ENCODE measurements at places on chromosomes 16 and 17.
A peak's percentile ranks its signal among the peaks of the same experiment; 100 is the strongest.

DNA sequence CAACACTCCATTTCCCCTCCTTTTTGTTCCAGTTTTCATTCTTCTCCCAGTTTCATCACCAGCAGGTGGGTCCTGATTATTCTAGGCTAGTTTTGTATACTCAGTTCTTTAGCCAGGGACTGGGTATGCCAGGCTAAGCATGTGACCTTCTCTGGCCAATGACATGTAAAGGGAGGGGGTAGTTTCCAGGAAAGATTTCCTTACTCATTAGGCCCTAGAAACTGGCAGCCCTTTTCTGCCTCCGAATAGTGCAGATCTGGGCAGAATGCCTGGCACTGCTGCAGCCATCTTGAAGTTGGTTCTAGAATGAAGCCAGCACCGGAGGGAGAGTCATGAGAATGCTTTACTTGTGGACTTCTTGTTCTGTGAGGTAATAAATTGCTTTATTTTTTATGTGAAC is 126.9 kb upstream of the AXIN2 start:
- H3K36me3 ChIP-seq: no peaks in the 10 kb centered on the region
- H3K27me3 ChIP-seq: no peaks in the 10 kb centered on the region
- no peak overlapping the region for H3K4me3 ChIP-seq
- H3K4me1 ChIP-seq: peaks cover 3% of the 10 kb centered on the region
- H3K27ac ChIP-seq: no peak overlapping the region
- DNase-seq: no peak

DNA sequence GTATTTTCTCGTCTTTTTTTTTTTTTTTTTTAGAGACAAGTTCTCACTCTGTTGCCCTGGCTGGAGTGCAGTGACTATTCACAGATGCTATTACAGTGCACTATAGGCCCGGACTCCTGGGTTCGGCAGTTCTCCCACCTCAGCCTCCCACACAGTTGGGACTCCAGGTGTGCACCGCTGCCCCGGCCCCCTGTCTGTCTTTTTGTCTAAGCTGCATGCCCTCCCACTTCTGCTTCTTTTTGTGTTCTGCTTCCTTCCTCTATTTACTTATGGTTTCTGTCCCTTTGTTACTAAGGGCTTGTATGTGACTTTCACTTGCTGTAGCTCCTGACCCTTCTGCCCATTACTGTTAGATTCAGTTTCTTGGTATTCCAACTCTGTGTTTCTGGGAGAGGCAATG is 20.5 kb downstream of the SLC7A6 start:
- H3K4me1 ChIP-seq: peaks cover 8% of the 10 kb centered on the region
- no peak overlapping the region for H3K4me3 ChIP-seq
- no peaks in the 10 kb centered on the region for H3K27me3 ChIP-seq
- no peak overlapping the region for H3K27ac ChIP-seq
- peaks cover 46% of the 10 kb centered on the region for H3K36me3 ChIP-seq

GRCh38 chr16:22240023-22240710 is 34.1 kb downstream of the EEF2K start:
- H3K27me3 ChIP-seq: no peaks in the 10 kb centered on the region
- no peaks in the 10 kb centered on the region for H3K4me1 ChIP-seq
- no peak overlapping the region for H3K4me3 ChIP-seq
- no peak for DNase-seq
- no peak overlapping the region for H3K27ac ChIP-seq

- H3K27me3 ChIP-seq: no peaks in the 10 kb centered on the region
- H3K36me3 ChIP-seq: peaks cover 21% of the 10 kb centered on the region
- H3K4me3 ChIP-seq: no peak overlapping the region
- peaks cover 7% of the 10 kb centered on the region for H3K4me1 ChIP-seq
Observed at GRCh38 chr17:63679214-63679613, 20.7 kb downstream of the LIMD2 start.

DNA sequence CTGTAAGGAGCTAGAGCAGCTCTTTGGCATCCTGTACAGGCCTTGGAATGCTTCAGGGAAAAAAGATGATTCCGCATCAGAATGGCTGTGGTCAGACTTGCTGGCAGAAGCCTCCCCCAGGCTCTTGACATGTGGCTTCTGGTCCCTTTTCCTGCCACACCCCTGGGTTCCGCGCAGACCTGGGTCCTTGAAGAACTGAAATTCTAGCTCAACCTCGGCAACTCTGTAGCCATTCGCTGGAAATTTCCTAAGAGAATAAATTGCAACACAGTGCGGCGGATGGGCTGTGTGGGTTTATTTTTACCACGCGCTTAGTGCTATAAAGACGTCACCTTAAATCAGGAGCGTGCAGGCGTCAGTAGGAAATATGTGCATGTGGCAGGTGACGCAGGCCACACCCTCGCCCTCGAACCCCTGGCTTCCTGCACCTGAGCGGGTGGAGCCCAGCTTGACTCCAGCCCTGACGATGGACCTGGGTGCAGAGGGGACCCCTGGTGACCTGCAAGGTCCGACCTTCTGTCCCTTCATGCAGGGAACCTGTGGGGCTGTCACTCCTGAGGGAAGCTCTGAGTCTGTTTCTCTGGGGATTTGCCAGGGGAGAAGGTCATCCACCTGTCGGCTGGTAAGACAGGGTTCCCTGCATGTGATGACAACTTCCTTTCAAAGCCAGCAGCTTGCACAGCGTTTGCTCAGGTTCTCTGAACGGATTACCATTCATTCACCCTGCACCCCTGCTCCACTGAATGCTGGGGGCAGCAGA is 46.3 kb downstream of the METRNL start:
- H3K27ac ChIP-seq: no peak overlapping the region
- H3K36me3 ChIP-seq: no peaks in the 10 kb centered on the region
- peaks cover 3% of the 10 kb centered on the region for H3K4me1 ChIP-seq
- no peak overlapping the region for H3K4me3 ChIP-seq
- peaks cover 8% of the 10 kb centered on the region for H3K27me3 ChIP-seq
- no peak for DNase-seq

DNA sequence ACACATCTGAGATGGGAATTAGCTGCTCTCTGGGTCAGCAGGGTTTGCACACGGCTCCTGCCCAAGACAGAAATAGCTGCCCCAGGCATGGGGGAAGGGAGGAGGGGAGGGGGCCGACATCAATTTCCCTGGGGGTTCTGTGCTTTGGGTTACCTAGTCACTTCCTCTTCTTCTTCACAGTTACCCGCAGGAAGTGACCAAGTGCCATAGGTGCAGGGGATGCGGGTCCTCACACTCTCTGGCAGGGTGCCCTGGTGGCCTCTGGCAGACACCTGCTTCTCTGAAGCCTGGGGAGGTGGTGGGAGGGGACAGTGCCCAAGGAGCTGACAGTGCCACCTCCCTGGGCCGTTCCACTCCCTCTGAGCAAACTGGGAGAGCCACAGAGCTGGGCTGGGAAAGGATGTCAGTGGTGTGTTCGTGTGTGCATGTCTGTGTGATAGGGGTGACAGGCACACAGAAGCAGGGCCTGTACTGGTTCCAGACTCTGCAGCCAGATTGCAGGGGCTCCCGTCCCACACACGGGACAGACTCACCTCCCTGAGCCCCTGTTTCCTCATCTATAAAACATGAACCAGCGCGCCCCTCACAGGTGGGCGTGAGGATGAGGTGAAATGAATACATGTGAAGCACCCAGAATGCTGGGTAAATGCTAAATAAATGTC is 18.2 kb downstream of the SCN4A start:
- no peak overlapping the region for H3K27ac ChIP-seq
- no peak for DNase-seq
- no peaks in the 10 kb centered on the region for H3K4me1 ChIP-seq
- H3K36me3 ChIP-seq: no peaks in the 10 kb centered on the region
- H3K27me3 ChIP-seq: peaks cover 48% of the 10 kb centered on the region
- no peak overlapping the region for H3K4me3 ChIP-seq

GRCh38 chr16:50368410-50369132 is at the start of gene BRD7:
Gene BRD7 (minus strand): TSS chr16:50368988. CDS start chr16:50368774, 214 bp downstream.
- peaks cover 8% of the 10 kb centered on the region for H3K4me1 ChIP-seq
- H3K27ac ChIP-seq: no peak within 1 kb of the TSS
- H3K4me3 ChIP-seq: peak within 1 kb of the TSS; percentile 85
- H3K27me3 ChIP-seq: peaks cover 2% of the 10 kb centered on the region

GRCh38 chr16:83863682-83864081 is 35.2 kb upstream of the MLYCD start:
- no peak overlapping the region for H3K4me3 ChIP-seq
- no peaks in the 10 kb centered on the region for H3K36me3 ChIP-seq
- H3K4me1 ChIP-seq: no peaks in the 10 kb centered on the region
- peaks cover 5% of the 10 kb centered on the region for H3K27me3 ChIP-seq
- no peak for DNase-seq

DNA sequence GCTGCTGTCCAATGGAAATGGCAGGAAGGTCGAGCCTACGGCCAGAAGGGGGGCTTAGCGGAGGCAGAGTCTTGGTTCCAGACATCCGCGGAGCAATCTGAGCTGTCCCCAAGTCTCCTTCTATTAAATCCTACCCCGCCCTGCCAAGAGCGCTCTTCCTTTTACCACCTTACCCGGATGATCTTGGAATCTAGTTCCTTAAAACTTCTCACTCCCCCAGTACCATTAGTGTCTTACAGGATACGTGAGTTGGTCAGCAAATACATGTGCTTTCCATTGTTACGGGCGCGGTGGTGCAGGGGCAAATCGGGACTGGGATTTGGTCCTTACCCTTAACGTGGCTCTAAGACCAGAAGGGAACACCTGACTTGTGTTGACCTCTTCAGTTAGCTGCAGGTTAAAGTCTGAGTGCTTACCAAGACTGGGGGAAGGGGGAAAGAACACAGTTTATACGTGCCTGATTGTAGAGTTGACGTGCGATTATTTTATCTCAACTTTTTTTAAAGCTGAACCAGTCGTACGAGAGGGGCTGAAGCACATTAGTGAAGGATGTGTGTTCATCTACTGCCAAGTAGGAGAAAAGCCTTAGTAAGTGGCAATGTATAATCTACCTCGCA is 495 bp downstream of the TXNDC17 start:
- H3K27me3 ChIP-seq: no peaks in the 10 kb centered on the region
- H3K4me1 ChIP-seq: peaks cover 27% of the 10 kb centered on the region
- H3K27ac ChIP-seq: peak overlapping the region; percentile 93
- peaks cover 18% of the 10 kb centered on the region for H3K36me3 ChIP-seq
- H3K4me3 ChIP-seq: peak overlapping the region; percentile 100
- DNase-seq: no peak

GRCh38 chr16:25009822-25010221 is 5.3 kb downstream of the ARHGAP17 start:
- DNase-seq: peak; percentile 62
- no peaks in the 10 kb centered on the region for H3K27me3 ChIP-seq
- no peak overlapping the region for H3K27ac ChIP-seq

- peaks cover 21% of the 10 kb centered on the region for H3K36me3 ChIP-seq
- H3K4me1 ChIP-seq: peaks cover 7% of the 10 kb centered on the region
- no peak overlapping the region for H3K4me3 ChIP-seq
- H3K27ac ChIP-seq: no peak overlapping the region
- no peak for DNase-seq
- no peaks in the 10 kb centered on the region for H3K27me3 ChIP-seq
Observed at GRCh38 chr16:66886914-66887313, 6.6 kb downstream of the PDP2 start.

DNA sequence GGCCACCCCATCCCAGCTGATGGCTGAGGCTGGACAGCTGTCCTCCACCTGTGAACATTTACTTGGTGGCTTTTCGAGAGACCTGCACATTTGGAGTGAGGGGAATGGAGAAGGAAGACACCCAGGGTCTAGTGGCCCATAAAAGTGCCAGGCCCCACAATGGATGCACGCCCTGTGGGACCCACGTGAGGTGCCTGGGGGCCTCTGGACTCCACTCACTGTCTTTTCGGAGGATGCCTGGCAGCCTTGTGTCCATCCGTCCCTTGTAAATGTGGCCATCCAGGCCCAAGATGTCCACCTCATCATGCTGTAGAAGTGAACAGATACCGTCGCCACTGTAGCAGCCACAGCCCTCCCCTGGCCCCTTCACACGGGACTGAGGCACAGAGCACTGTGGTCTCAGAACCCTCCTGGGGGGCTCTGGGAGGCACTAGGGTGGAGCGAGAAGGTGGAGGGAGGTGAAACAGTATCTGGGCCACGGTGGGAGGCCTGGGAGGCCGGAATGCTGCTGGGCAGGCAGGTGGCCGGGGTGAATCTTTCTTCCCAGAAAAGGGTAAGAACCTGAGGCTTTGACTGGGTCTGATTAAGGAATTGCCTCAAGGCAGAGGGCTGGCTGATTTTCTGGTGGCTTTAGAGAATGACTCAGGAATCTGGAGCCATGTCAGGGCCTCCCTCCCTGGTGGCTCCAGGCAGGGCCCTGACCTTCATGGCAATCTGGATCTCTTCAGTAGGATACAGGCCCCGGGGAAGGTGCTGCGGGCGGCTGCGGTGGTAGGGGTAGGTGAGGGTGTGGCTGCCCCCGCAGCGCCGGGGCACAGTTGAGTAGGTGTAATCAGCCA is 11.5 kb downstream of the UBALD2 start:
- H3K27me3 ChIP-seq: no peaks in the 10 kb centered on the region
- H3K4me1 ChIP-seq: peaks cover 41% of the 10 kb centered on the region
- no peak overlapping the region for H3K27ac ChIP-seq
- H3K4me3 ChIP-seq: no peak overlapping the region

GRCh38 chr16:27215660-27216059 is 12.3 kb downstream of the KDM8 start:
- H3K4me3 ChIP-seq: no peak overlapping the region
- peaks cover 61% of the 10 kb centered on the region for H3K36me3 ChIP-seq
- DNase-seq: no peak
- no peaks in the 10 kb centered on the region for H3K4me1 ChIP-seq
- H3K27me3 ChIP-seq: no peaks in the 10 kb centered on the region

- peak overlapping the region; percentile 16 for H3K4me3 ChIP-seq
- H3K27me3 ChIP-seq: peaks cover 76% of the 10 kb centered on the region
- no peaks in the 10 kb centered on the region for H3K36me3 ChIP-seq
- H3K27ac ChIP-seq: no peak overlapping the region
- peak; percentile 43 for DNase-seq
- peaks cover 30% of the 10 kb centered on the region for H3K4me1 ChIP-seq
Observed at GRCh38 chr17:2023692-2024571, 1.2 kb downstream of the RTN4RL1 start.

DNA sequence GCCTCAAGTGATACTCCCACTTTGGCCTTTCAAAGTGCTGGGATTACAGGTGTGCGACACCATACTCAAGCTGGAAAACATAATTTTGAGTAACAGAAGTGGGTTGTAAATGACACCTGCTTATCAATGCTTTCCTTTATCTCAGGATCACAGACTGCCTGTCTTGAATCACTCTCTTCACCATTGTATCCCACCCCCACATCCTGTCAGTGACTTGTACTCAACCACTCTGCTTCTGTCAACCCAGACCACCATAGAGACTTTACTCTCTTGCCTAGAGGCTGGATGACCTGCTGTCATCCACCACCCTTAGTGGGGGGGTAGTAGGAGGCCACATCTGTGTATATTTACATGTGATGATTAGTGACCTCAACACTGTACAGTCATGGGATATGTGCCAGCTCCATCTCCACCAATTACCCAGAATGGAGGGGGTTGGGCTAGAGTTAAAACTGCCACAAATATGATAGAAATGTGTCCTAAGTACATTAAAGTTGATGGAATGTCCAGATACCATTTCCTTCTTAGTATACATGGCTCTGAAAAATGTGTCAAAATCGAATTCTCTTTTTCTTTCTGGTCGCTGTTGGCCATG is 338.7 kb downstream of the GRIN2A start:
- no peaks in the 10 kb centered on the region for H3K36me3 ChIP-seq
- no peak overlapping the region for H3K27ac ChIP-seq
- H3K27me3 ChIP-seq: no peaks in the 10 kb centered on the region
- no peaks in the 10 kb centered on the region for H3K4me1 ChIP-seq
- DNase-seq: no peak

GRCh38 chr16:1130382-1130781 is 22.5 kb upstream of the CACNA1H start:
- H3K27ac ChIP-seq: no peak overlapping the region
- peaks cover 6% of the 10 kb centered on the region for H3K4me1 ChIP-seq
- no peak overlapping the region for H3K4me3 ChIP-seq
- DNase-seq: no peak
- H3K36me3 ChIP-seq: no peaks in the 10 kb centered on the region

GRCh38 chr17:2911035-2911754 is 115.0 kb downstream of the RAP1GAP2 start:
- no peak for DNase-seq
- H3K4me3 ChIP-seq: no peak overlapping the region
- peaks cover 9% of the 10 kb centered on the region for H3K27me3 ChIP-seq
- peaks cover 11% of the 10 kb centered on the region for H3K4me1 ChIP-seq

All from mesenchymal stem cell (in vitro differentiated cells and primary cell).